Stimulated activated CD8-positive, alpha-beta memory T cell treated with anti-CD3 and anti-CD28 coated beads, Interleukin-15, amount 100 ng/mL, for 24 hours (primary cell): ENCODE measurements at places on chromosomes 7 and 10.

DNA sequence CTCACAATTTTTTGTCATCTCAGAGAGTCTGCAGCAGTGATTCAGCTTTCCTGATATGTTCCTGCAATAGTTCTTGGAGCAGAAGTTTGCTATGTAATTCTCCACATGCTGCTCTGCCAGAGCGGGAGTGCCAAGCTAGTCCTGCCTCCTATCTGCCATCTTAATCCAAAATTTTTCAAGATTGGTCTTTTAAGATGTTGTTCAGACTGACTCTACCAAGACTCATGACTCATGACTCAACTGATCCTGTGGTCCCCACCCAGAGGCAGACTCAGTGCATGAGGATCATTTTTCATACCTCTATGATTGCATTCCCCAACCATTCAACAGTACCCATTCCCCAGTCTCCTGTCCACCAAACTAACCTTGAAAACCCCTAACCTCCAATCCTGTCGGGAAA lies 470.8 kb downstream of the INHBA start:
- DNase-seq = no peak

DNA sequence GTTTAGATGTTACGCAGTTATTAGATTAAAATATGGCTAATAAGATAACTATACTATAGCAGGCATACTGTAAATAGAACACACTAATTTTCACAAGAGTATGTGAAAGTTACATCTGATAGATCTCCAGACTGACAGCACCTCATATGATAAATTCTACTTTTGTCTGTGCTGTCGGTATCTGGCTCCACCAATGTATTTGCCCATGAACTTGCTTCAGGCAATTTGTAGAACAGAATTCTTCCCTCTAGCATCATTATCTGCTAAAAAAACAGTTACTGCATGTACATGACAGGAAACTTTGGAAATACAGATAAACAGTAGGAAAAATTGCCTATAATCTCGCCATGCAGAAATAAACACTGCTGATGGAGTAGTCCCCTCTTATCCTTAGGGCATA lies 137.7 kb downstream of the WNT2 start:
- DNase-seq = no peak

DNA sequence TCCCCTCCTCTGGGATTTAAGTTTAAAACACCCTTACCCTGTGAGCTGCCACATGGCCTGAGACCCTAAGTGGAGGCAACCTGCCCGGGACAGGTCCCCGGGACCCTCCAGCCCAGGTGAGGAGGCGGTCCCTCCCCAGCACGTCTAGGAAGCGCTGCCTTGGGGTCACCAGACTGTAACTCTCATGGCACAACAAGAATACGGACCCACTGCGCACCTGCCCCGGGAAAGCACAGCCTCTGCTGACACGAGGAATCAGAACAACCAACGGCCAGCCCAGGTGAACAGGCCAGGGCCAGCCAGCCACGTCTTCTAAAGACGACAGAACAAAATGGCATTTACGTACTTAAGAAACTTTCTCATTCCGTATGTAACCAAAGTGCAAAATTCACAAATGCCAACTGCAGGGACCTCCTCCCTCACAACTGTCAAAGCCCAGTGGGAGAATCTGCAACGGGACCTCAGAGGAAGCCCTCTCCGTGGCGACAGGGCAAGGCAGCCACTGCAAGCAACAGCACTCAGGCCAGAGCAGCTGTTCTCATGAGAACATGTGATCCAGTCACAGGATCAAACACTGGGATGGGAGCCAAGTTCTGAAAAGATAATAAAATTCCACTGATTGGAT lies 208.4 kb downstream of the DIP2C start:
- no peak for DNase-seq

- no peak for DNase-seq
Observed at GRCh38 chr7:81236560-81236959, 317.7 kb upstream of the SEMA3C start.

DNA sequence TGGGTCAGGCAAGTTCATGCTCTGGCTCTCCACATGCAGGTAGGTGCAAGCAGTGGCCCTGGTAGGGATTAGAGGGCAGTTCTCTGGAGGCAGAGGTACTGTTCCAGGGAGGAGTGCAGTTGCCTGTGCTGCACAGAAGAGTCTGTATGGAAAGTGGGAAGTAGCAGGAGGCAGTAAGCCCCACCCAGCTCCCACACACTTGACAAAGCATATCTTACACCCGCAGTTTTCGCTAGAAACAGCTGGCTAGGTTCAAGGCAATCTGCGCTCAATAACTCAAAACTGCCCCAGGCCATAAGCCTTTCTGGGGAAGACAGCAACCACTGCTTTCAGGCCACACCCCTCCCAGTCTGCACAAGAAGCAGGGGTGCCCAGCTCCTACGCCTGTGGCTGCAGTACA lies 33.1 kb upstream of the ARMC3 start:
- DNase-seq = no peak

DNA sequence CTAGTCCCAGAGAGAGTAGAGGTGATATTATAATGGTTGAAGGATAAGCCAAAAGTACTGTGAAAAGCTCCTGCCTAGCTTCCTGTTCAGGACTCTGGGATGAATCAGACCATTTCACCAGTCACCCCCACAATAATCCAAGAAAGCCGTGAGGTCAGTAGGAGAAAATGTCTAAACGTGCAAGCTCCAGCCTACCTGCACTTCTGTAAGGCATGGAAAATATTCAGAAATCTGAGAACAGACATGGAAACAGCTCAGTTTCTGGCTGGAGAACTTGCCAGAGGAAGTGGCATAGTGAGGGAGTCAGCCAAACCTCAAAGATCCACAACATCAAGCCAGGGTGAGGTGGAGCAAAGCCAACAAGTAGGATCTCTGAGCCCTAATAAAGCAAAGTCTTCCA lies 58.2 kb downstream of the ELAPOR2 start:
- no peak for DNase-seq

GRCh38 chr10:25390733-25391132 lies 215.9 kb downstream of the GPR158 start:
- no peak for DNase-seq

DNA sequence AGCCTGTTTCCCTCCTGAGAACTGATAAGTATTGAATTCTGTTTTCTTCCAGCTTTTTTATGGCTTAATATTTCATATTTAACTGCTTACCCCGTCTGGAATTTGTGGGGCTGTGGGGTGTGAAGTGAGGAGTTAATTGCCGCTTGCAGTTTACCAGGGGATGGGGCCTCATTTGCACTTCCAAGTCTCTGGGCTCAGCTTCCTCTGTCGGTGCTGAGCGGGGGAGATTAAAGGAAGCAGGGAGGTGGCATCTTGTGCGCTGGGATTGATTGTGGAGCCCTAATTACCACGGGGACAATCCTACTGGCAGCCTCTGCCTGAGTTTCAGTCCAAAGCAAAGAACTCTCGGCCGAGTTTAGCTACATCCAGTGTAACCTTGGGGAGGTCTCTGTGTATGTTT lies 33.4 kb downstream of the ELFN1 start:
- DNase-seq = no peak

GRCh38 chr7:37730501-37730900 lies 46.9 kb downstream of the GPR141 start:
- no peak for DNase-seq
